ENCODE measurements at places on chromosomes 3 and 15.

GRCh38 chr3:152236716-152237115 lies 32.0 kb upstream of the MBNL1 start:
- peak; percentile 9 for DNase-seq

DNA sequence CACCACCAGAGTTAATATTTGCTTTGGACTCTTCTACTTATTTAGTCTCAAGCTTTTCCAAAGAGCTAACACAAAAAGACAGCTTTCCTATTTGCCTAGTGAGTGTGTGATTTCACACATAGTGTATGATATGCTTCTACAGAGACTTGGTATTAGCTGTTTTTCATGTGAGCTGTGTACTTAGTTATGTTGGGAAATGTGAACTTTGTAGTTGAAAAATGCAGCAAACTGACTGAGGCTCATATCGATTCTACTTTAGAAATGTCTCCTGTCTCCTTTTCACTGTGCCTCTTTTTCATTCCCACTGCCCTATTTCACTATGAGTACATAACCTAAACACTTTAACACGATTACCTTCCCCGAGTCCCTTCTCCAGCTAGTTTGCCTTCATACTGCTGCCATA lies 136.5 kb downstream of the ALCAM start:
- no peak for DNase-seq

DNA sequence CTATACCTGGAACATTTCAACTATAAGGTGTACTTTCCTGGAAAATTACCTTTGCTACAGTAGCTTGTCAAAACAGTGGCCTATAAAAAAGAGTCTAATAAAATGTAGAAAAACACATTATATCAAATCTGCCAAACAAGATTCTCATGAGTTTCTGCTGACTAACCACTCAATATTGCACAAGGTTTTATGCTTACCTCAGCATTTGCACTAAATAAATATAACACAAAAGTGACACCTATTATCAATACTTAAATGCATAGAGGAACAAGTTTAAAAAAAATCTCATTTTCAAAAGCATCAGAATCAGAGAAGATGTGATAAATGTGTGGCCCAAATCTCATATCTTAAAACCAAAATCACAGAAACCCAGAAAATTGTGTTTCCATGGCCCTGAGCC lies 281.4 kb downstream of the RSL24D1 start:
- no peak for DNase-seq

GRCh38 chr3:109648027-109648426 lies 310.7 kb upstream of the DPPA4 start:
- DNase-seq = no peak

- DNase-seq = no peak
Measured at GRCh38 chr15:100878130-100878529, 1.5 kb upstream of the ALDH1A3 start.

GRCh38 chr3:10235551-10235950 lies 12.7 kb upstream of the TATDN2 start:
- DNase-seq = no peak

DNA sequence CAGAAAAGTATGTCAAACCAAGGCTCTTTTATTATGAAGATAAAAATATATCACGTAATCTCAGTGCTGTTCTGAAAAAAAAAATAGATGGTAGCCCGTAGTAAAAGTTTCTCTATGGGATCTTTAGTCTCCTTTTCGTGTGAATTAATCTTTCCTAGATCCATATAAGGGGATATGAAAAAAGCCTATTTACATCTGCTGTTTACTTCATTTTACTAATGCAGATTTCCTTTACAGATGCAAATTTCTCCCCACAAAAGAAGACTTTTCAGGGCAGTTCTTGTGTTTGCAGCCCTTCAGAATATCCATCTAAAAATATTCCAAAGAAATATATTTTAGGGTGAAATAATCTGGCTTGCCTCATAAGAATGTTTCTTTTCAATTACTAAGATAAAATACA lies 1291.7 kb downstream of the ROBO1 start:
- DNase-seq = no peak

DNA sequence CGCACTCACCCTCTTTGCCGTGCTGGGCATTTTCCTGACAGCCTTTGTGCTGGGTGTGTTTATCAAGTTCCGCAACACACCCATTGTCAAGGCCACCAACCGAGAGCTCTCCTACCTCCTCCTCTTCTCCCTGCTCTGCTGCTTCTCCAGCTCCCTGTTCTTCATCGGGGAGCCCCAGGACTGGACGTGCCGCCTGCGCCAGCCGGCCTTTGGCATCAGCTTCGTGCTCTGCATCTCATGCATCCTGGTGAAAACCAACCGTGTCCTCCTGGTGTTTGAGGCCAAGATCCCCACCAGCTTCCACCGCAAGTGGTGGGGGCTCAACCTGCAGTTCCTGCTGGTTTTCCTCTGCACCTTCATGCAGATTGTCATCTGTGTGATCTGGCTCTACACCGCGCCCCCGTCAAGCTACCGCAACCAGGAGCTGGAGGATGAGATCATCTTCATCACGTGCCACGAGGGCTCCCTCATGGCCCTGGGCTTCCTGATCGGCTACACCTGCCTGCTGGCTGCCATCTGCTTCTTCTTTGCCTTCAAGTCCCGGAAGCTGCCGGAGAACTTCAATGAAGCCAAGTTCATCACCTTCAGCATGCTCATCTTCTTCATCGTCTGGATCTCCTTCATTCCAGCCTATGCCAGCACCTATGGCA lies 41.1 kb upstream of the CSTA start:
- no peak for DNase-seq

DNA sequence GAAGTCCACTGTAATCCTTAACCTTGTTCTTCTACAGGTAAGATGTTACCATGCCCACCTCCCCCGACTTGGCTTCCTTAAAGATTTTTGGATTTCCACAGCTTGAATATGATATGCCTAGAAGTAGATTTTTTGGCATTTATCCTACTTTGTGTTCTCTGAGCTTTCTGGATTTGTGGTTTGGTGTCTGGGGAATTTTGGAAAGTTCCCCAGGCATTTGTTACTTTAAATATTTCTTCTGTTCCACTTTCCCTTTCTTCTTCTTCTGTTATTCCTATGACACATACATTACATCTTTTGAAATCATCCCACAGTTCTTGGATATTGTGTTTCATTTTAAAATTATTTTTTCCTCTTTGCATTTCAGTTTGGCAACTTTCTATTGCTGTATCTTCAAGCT lies 122.1 kb upstream of the TMEM108 start:
- no peak for DNase-seq

DNA sequence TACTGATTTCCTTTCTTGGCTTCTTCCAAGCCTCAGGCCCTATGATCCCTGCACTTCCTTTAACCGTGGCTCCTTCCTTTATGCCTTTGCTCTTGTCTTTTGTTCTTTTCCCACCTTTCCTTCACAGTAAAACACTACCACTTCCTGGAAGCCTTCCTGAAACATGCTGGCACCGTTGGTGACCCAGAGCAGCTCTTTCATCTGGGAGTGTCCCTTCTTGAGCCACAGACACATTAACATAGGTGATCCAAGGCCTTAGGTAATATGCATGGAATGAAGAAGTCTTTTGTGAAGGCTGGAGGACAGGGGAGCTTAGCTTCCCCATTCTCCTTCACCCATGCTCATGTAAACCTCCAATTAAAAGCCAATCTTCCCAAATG lies 39.4 kb downstream of the AMOTL2 start:
- DNase-seq = peak; percentile 80

DNA sequence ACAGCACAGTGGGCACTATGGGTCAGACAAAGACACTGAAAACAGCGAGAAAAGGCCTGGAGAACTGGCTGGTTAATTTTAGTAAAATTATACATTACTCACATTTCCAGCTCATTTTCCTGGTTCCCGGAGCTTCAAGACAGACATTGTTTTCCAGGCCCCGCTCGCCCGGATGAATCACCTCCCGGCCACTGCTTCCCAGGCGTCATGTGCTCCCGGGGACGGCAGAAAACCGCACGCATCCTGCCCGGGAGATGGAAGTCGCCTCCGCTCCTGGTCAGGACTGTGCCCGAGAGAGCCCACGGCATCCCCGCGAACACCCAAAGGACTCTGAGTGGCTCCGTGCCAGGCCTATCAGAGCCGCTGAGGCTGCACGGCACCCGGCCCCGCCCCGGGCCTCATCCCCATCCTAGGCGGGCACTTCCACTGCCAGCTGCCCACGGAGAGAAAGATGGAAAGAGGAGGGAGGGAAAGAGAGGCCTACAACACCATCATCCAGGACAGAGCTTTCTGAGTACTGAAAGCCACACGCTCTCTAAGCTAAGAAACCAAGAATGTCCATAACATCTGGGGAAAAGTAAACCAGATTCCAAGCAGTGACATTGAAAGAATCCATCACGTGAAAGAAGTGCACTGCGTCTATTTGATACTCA lies 75.1 kb downstream of the VGLL4 start:
- no peak for DNase-seq

- DNase-seq = no peak
Measured at GRCh38 chr3:49642708-49643145, 31.4 kb upstream of the APEH start.

DNA sequence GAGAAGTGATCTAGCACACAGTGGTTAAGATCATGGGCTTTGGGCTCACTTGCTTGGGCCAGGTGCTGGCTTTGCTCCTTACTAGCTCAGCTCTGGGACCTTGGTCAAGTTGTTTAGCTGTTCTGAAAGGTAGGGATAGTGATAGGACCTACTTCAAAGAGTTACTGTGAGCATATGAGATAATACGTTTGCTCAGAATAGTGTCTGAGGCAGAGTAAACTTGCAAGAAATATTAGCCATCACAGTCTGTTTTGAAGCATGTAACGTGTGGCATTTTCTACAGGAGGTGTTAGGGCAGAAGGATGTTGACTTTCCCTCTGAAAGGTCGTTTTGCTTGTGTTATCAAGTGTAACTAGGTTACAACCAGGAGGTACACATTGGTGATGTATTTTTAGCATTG lies 34.5 kb upstream of the NFKBIZ start:
- no peak for DNase-seq

DNA sequence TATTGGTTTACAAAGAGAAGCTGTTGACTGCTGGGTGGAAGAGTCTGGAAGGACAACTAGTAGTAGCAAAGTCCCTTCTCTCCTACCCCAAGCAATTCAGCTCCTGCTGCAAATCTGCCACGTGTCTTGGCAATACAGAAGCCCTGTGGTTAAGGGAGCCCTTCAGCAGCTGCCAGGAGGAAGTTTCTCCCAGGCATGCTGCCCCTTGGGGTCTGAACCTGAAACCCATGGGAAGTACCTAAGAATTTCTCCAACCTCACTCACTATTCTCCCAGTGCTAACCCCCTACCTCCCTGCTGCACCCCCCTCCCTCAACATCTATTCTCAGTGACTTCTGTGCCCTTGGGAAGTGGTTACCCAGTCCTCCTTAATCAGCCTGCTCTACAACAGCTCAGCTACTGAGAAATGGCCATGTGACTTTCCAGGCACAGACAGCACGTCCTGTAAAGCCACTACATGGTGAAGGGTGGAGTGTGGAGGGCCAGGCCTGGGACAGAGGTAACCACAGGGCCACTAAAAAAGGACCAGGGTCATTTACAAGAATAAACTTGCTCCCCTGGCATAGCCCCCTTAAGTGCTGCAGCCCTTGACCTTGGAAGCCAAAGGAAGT lies 316.6 kb downstream of the NTRK3 start:
- no peak for DNase-seq

DNA sequence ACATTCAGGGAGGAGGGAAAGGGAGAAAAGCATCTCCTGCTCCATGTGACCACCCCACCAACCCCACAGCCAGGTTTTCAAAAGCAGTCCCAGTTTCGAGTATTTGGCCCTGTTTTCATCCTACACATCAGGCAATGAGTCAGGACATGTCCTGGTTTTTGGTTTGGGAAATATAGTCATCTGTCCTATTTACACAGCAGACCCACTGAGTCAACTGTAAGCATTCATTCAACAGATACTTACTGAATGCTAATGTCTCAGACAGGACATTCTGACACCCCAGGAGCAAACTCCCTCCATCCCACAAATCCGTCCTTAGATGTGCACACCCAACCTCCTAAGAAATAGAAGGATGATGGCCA lies 32.9 kb downstream of the IGDCC3 start:
- no peak for DNase-seq

- no peak for DNase-seq
Measured at GRCh38 chr15:57102858-57103257, 184.4 kb downstream of the TCF12 start.

- no peak for DNase-seq
Measured at GRCh38 chr15:70016511-70016994, 81.2 kb downstream of the TLE3 start.

GRCh38 chr15:51768018-51768417 lies 16.6 kb downstream of the TMOD2 start:
- DNase-seq = no peak

DNA sequence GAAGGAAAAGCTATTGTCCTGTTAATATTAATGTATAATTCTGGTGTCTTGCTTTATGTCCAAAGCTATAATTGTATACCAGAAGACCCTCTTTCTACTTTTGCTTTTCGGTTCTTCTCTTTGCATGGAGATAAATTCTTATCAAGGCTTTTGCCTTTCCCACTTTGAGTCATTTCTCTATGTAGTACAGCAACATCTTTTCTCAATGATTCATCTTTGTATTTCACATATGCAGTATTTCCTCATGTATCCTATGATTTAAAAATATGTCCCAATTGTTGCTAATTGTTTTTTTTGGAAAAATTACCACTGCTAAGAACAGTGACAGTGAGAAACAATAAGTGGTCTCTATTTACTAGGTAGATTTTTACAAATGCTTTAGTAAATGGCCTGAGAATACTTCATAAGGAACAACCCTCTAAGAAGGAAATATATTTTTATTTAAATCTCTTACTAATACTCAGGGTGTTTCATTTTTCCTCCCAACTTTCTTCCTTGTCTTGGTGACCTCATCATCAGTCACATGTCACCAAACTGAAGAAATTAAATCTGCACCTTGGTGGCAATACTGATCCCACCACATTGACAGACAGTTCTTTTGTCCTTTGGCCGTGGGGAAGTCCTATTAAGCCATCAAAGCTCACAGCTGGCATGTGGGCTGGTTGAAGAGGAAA lies 290.6 kb downstream of the SATB1 start:
- DNase-seq = no peak

DNA sequence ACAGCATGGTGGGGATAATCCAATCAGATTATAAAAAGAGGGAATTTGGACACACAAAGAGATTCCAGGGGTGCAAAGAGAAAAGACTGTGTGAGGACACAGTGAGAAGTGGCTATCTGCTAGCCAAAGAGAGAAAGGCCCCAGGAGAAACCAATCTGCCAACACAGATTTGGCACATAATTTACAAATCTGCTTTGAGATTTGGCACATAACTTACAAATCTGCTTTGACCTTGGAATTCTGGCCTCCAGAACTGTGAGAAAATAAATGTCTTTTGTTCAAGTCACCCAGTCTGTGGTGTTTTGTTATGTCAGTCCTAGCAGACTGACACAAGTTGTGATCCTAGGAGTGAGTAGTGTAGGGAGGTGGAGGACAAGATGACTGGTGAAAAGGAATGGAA lies 3.5 kb upstream of the TM4SF18 start:
- DNase-seq = no peak

DNA sequence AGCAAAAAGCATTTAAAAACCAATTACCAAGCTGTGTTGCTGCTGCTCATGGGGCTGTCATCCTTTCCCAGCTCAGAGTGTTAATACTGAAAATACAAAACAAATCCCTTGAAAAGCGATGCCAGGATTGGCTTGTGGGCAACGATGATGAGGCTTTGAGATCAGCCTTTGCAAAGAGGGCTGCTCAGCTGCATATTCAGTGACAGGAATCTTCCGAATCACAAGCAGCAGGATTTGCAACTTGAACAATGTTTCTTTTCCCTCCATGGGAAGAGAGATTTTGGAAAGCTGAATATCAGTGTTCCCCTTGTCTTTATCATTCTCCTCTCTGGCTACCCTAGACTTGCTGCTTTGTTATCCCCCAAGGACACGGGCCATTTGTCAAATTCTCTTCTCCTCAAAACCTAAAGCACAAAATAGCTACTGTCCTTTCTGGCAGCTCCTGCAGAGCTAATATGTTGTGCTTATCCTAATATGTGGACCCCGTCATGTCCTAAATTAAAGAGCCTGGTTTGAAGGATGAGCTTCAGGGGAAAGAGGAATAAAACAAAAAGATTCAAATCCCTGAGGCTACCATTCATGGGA lies 375.8 kb downstream of the GAP43 start:
- DNase-seq = no peak

Data from mesendoderm (in vitro differentiated cells).